ENCODE measurements at places on chromosomes 2 and 18.

DNA sequence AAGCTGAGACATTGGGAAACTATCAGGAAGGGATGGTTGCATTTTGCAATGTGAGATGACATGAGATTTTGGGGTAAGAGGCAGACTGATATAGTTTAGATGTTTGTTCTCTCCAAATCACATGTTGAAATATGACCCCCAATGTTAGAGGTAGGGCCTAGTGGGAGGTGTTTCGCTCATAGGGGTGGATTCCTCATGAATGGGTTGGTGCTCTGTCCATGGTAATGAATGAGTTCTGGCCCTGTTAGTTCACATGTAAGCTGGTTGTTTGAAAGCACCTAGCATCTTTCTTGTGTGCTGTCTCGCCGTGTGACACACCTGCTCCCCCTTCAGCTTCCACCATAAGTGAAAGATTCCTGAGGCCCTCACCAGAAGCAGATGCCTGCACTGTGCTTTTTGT lies 37.7 kb downstream of the TPRKB start:
- no peak for DNase-seq

DNA sequence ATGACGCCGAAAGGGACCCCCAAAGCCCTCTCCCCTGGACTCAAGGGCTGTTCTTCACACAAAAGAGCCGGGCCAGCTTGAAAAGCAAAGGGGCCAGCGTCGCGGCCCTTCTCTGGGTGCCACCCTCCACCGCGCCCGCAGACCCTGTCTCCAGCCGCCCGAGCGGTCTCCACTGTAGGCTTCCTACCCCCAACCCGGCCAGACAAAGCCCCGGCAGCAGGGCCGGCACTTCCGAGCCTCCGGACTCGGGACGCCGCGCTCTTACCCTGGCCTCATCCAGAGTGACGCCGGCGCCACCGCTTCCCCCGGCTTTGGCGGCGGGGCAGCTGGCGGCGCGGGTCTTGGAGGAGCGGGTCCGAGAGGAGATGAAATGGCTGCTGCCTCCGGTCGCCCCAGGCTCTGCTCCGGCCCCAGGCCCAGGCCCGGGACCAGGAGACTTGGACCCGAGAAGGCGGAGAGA lies 603 bp downstream of the ATAD2B start:
- peak; percentile 14 for DNase-seq

GRCh38 chr18:429030-429429 lies 71.5 kb downstream of the COLEC12 start:
- no peak for DNase-seq

- no peak for DNase-seq
Measured at GRCh38 chr2:86301009-86301408, 36.4 kb downstream of the REEP1 start.

GRCh38 chr2:114294741-114295140 lies 147.7 kb upstream of the DPP10 start:
- no peak for DNase-seq

- DNase-seq, result peak; percentile 12
Measured at GRCh38 chr18:2104620-2105462, 466.5 kb downstream of the METTL4 start.

DNA sequence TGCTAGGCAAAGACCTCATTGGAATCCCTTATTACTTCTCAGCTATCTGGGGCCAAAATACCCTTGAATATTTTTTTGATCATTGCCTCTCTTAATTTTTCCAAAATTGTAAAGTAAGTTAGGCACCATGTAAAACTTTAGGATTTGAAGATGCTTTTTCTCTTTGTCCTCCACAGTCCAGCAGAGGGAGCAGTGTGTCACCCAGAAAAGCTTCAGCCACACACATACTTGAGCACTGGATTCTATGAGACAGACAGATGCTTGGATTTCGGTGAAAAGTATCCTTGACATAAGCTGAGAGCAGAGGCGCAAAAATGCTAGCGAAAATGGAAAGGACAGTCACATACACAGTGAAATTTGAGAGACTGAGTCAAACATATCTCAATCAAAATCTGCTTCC lies 74.7 kb upstream of the KCNJ3 start:
- DNase-seq, result no peak

DNA sequence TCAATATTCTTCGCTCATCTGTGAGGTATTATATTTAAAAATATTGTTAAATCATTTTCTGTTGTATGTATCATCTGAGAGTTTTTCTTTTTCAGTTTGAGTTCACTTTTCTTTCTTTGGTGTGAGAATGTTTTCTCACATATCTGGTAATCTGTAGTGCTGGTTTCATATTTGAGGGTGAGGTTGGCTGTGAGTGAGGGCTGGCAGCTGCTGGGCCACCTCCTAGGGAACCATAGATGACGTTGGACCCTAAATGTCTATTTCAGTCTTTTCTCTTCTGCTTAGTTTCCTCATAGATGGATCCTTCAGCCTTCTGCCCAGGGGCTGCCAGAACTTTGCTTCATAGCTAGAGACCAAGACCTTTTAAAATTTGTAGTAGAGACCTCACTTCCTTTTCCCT lies 33.5 kb downstream of the MGAT5 start:
- no peak for DNase-seq

DNA sequence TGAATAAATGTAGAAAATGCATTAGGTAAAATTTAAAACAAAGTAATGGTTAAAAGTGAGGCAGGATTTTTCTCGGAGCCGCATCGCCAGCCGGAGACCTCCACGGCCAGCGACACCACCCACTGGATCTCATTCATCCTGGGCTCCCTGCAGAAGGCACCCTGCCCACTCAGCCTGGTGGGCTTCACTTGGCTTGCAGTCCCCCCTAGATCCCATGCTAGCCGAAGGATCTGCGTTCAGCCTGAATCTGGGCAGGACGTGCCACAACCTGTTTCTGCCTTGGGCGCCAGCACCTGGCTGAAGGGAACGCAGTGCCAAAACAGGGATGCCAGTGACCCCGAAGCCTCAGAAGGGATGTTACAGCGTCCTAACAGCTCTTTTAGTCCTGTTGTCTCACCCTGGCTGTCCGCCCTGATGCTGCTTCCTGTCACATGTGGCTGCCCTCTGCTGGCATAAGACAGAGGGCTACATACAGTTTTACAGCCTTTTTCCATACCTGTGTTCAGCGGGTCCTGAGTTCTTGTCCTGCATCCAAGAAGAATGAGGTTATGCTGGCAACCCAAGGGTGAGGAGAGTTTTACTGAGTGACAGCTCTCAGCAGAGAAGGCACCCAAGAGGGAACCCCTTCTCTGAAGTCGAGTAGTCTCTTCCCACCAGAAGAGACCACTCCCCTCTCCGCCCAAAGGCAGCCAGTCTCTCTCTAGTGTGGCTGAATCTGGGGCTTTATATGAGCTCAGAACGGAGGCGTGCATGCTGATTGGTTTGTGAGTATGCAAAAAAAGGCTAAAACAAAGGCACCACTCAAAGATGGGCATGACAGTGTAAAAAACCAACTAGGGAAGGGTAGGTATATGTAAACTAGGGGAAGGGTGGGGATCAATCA lies 173.1 kb upstream of the GYPC start:
- no peak for DNase-seq

DNA sequence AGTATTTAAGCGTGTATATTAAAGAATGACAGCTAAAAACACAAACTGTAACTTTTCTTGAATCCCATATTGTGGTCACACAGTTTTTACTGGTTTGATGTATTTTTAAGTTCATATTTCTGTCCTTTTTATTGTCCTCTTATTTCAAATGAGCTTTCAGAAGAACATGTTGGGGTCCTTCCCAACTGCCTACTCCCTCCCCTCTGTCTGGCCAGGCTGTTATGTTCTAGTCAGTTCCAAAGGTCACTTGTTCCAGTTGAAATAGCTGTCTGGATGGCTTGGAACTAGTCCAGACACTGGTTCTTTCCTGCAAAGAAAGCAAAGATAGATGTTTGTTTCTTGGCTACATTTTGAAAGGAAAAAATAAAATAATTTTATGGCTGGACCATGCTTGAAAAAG lies 306.9 kb downstream of the GULP1 start:
- DNase-seq, result no peak

DNA sequence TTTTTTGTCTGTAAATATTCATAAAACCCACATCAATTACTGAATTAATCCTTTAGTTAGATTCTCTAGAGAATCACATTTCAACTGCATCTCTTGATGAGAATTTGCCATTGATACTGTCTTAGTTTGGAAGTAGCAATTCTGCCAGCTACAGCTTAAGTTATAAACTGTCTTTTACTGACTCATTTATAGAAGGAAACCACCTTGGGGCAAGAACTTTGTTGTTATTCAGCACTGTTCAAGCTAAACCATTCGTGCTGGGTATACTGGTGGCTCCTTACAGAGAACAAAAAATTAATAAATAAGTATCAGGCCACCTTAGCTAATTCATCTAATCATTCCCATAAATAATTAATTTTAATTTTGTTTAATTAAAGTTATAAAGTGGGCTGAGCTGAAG lies 1082.6 kb upstream of the CELF4 start:
- no peak for DNase-seq

DNA sequence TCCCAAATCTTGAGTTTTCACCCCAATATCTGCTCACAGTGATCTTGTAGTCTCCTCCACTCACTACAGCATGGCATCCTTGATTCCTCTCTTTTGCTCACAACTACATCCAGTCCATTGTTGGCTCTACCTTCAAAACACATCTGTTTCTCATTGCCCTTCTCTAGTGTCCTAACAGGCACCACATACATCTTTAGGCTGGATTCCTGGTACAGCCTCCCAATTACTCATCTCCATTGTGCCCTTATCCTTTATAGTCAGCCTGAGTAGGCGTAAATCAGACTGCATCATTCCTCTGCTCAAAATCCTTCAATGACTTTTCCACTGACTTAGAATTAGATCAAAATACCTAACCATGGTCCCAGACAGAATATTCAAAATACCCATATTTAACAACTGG lies 10.7 kb upstream of the TAF1B start:
- DNase-seq, result no peak

DNA sequence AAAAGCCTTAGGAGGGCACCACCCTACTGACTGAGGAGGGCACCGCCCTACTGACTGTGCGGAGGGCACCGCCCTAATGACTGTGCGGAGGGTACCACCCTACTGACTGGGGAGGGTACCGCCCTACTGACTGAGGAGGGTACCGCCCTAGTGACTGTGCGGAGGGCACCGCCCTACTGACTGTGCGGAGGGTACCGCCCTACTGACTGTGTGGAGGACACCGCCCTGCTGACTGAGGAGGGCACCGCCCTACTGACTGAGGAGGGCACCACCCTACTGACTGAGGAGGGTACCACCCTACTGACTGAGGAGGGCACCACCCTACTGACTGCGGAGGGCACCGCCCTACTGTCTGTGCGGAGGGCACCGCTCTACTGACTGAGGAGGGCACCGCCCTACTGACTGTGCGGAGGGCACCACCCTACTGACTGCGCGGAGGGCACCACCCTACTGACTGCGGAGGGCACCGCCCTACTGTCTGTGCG lies 150.2 kb upstream of the NFATC1 start:
- peak; percentile 7 for DNase-seq

DNA sequence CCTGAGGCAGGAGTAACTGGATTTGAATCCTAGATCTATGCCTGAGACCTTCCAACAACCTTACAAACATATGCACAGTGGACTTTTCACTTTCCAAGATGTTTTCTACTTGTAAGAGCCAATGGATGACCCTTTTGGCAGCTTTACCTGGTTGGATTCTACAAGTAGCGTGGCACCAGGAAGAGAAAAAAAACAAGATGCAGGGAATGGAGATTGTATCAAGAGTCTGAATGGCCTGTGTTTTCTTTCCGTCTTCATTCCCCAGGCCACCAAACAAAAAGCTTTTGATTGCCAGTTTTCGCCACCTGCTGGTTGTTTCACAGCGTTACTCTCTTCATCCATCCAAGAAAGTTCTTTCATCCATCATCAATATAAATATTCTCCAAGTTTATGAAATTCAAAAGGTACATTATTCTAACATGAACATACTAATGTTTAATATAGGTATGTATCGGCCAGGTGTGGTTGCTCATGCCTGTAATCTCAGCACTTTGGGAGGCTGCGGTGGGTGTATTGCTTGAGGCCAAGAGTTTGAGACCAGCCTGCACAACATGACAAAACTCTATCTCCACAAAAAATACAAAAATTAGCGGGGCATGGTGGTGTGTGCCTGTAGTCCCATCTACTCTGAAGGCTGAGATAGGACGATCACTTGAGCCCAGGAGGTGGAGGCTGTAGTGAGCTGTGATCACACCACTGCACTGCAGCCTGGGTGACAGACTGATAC lies 3.5 kb upstream of the BCL2 start:
- DNase-seq, result peak; percentile 35

GRCh38 chr18:76354348-76354747 lies 140.7 kb downstream of the ZNF516 start:
- no peak for DNase-seq

DNA sequence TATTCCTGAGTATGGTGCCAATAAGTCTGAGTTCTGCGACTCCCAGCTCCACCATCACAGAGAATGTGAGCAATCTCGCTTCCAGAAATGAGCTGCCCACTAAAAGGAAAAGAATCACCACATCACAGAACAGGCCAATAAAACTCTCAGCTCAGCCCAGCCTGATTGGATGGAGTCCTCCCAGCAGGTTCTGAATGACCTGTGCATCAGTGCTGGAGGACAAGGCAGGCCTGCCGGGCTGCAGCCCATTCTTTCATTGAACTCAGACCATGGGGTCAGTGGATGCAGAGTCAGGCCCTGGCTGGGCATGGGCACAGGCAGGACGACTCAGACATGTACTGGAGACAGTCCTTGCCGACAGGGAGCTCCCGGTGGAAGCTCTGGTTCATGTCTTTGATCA lies 132.7 kb upstream of the REV1 start:
- DNase-seq, result no peak

DNA sequence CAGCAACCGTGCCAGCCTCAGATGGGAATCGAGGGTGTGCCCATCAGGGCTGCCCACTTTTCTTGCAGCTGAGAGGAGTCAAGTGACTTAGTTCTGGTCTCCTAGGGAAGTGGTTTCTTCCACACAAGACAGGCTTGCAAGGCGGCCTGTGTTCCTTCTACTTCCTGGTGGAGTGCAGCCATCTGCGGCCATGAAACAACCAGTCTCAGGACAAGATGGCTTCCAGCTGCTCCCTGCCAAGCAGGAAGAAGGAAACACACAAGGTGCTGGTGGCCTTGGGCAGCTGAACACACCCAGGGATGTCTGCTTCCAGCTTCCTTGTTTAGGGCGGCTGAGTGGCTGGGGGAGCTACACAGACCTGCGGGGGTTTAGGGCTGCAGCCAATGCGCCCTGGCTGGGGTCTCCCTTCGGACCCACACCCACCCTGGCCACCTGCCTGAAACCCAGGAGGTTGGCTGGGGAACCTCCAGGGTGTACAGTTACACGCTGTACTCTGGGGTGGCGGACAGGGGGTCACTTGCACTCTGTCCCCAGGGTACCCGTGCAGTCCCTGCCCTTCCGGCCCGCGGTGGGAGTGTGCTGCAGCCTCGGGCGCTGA lies 34.7 kb downstream of the PTPN18 start:
- no peak for DNase-seq

DNA sequence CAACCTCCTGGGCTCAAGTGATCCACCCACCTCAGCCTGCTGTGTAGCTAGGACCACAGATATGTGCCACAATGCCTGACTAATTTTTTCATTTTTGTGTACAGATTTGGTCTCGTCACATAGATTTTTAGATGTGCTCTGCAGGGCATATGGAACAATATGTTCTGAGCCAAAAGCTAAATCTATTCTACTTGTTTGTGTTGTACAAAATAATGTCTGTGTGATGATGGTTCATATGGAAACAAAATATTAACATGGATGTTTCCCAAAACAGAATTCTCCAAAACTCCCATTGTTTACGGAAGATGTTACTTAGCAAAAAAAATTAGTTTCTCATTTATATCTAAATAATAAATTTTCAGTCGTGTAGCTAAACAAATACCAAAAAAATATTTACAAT lies 12.6 kb upstream of the KLHL23 start:
- no peak for DNase-seq
